ENCODE measurements at places on chromosomes 6 and 20.

DNA sequence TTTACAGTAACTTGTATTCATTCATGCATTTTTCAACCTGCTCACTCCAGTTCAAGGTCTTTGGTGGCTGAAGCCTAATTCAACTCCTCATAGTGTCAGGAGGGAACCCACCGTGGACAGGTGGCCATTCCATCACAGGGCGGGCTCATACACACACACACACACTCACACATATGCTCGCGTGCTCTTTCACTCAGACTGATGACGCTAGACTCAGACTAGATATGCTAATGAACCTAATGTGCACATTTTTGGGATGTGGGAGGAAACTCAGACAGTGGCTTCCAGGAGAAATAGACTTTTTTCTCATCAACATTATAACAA, 56.7 kb downstream of the TRIM27 start:
- DNase-seq = no peak

DNA sequence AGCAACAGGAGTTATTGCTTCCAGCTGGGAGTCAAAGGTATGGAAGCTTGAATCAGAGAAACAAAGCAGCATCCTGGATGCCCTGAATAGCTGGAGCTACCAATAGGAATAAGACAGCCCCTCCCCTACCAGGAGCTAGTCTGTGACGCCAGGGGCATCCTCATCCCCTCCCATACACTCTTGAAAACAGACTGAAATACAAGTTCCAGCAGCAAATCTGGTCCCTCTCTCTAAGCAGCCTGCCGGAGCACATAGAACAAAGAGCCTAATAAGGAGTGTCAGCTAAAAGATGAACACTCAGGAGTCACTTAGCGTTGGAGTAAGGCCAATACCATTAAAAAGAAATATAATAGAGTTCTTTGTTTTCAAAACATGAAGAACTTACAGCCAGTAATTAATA, 25.6 kb downstream of the FILIP1 start:
- no peak for DNase-seq

DNA sequence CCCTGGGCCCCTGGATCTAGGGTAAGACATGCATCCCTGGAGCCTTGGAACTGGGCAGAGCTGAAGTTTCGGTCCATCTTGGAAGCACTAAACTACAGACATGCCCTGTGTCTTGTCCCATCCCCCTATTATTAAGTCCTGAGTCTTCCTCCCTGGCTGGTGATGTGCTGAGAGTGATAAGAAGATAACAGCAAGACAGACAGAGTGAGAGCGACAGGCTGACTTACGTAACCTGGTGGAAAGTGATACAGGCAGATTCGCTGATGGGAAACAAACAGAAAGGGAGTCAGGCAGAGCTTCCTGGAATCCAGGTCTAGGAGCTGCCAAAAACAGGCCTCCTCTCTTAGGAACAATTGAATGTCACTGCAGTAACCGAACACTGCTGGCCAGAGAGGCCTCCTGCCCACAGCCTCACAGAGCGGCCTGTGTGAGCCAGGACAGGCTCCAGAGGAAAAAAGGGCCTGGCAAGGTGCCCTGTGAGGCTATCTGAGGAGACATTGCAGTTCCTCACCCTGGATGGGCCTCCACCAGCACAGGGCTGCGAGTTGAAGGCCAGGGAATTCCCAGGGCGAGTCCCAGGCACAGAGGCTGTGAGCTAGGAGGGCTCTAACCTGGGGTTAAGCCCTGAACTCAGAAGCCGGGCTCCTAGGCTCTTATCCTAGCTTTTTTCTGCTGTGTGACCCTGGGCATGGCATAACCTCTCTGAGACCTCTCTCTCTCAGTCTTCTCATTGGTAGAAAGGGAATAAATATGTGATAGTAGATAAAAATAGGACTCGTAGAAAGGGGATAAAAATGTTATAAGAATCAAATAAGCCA, 34.2 kb upstream of the B4GALT5 start:
- no peak for DNase-seq

DNA sequence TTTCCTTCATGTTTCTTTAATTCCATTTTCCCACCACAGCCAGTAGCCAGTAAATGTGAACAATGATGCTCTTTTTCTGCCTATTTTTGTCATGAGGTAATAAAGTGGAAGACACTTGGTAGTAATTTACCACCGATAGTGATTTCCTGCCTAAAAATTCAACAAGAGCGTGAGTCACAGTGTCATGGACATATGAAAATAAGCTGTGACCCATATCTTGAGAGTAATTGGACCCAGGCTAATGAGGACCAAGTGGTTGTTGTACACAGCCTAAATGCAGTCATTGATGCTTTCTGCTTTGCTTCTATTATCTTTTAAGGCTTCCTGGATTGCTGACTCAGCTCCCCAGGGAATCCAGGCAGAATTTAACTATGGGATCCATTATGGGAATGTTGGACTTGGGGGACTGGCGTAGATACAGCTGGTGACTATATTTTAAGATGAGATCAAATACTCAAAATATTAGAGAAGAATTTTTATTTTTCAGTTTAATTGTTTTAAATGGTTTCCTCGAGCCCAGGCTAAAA, 265.9 kb upstream of the FERMT1 start:
- DNase-seq = no peak

DNA sequence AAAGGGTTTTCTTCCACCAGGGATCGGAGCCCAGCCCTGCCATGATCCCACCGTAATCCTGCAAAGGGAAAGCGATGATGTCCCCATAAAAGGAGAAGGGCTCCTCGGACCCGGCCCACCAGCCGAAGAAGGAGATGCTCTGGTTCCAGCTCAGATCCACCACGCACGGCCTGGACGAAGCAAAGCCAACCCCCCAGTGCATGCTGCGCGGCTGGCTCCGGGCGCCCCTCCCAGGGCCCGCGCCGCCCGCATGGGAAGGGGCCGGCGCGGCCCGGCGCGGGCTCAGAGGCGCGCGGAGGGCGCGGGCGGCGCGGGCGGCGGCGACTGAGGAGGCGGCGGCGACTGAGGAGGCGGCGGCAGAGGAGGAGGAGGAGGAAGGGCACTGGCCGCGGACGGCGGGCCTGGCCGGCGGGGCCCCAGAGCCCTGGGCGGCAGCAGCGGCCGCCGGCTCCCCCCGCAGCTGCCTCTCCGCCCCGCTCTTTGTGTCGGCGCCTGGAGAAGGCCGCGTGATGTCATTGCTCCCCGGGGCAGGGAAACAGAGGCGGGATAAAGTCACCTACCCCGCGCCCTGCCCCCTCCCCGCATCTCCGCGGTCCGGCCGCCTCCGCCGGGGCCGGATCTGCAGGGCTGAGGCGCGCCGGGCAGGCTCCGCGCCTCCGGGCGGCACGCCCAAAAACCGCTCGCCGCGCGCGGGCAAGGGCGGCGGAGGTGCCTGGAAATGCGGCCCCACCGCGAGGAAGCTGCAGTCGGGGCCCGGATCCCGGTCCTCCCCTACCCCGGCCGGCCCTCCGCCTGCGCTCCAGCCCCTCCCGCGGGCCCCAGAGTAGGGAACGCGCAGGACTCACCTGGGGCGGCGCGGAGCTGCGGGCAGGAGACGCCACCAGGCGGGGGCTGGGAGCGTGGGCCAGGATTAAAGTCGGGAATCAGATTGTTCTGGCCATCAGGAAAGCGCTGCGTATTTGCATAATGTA, at the start of gene FAXC:
Gene FAXC (minus strand): TSS at position 504 of the 971 bp plus-strand sequence. CDS start 302 bp downstream, at position 202.
- DNase-seq = no peak

DNA sequence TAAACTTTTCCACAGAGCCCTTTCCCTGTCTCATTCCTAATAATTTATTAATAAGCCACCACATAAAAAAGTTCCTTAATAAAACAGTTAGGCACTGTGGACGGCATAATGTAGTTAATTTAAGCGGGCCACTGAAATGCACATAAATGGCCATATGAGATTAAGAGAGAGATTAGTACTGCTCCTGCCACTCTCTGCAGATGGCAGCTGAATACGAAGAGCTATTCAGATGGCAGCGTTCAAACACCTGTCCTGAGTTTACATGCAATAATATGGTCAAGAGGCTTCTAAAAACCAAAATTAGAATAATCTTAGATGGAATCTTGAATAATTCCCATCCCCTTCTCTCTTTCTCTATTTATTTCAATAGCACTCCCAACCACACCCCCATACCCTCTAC, 461.8 kb downstream of the PKHD1 start:
- DNase-seq = no peak

GRCh38 chr6:141248021-141248799, 884.5 kb upstream of the GJE1 start:
- no peak for DNase-seq

GRCh38 chr6:158232316-158233213, 64.4 kb downstream of the GTF2H5 start:
- DNase-seq = peak; percentile 62

GRCh38 chr6:131427434-131428058, 145.5 kb upstream of the ARG1 start:
- DNase-seq = no peak

DNA sequence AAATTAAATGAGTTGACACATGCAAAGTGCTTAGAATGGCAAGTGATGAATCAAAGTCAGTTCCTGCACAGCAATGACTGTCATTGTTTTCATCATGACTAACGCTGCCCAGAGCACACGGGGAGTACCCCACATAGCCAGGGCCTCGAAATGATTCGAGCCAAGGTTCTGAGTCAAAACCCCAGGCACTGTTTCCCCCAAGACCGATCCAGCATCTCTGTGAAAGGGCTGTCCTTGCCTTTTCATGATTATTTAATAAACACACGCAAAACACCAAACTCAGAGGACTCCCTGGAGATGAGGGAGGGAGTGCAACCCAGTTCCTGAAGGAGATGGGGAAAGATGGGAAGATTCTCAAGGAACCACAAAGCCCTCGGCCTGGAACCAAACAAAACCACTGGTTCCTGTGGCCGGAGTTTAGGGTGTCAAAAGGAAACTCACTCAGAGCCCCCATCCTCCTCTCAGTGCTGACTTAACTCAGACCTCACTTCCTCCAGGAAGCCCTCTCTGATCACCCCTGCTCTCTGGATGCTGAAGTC, 3.8 kb downstream of the PREX1 start:
- DNase-seq = no peak

DNA sequence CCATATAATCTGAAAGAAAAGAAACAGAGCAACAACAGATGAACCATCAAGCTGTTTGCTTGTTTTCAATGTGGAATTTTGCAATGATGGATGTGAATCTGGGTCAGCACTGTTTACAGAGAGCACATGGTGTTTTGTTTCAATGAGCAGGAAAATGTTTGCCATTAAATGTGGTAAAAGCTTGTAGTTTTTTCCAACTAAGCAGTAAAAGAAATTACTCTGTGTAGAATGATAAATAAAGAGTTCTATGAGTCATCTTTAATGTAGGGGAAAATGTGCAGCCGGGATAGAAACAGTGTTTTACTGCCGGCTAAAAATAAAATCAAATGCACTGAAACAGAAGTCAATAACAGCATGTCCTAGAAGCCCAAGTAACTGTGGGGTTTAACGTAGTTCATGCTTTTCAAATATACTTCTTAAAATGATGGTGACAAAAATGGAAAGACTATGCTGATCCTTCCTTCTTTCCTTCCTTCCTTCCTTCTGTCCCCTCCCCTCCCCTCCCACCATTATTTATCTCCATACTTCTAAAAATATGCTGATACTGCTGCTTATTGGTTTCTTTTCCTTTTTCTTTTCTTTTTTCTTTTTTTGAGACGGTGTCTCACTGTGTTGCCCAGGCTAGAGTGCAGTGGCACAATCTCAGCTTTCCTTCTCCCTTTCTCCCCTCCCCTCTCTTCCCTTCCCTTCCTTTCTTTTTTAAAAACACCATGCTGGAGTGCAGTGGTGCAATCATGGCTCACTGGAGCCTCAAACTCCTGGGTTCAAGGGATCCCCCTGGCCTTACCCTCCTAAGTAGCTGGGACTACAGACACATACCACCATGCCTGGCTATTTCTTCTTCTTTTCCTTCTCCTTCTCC, 6.3 kb upstream of the NAA20 start:
- DNase-seq = no peak

GRCh38 chr6:122289762-122290539, 109.5 kb upstream of the HSF2 start:
- no peak for DNase-seq

- DNase-seq = no peak
These were observed 5.7 kb downstream of the CDC40 start for GRCh38 chr6:110185879-110186278.

GRCh38 chr6:72824833-72825232, 203.0 kb downstream of the KCNQ5 start:
- DNase-seq = no peak

Data from CD4-positive, CD25-positive, alpha-beta regulatory T cell (primary cell).